ENCODE measurements at places on chromosomes 3 and 15.

DNA sequence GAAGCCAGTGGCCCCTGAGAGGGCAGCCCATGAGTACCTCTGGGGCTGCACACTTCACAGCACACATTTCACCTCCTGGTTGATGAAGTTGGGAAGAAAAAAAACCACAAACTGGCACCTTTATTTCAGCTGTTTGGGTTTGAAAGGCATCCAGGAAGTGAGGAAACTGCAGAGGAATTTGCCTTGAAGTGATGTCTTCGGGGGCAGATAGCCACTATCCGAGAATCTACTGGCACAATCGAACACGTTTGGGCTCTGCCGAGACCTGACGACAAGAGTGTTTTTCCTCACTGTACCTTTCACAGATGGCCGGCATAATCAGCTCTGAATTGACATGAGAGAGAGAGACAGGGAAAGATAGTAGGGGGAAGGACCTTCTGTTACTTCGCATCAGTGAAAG is 59.7 kb downstream of the LRIG1 start:
- DNase-seq: no peak

DNA sequence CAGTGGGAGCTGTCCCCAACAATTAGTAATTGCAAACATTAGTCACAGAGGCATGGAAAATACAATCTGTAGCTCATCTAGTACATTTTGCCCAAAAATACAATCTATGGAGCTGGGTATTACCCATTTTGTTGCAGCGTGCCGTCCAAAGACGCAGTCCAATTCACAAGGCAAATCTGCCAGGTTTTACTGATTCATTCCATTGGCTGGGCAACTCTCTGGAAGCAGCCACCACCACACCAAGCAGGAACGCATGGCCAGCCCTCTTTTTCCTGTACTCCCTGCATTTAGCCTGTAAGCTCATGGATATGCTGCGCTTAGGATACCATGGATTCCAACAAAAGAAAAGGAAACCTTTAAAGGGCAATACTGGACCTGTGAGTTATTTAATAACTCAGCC is 60.5 kb upstream of the ARRDC4 start:
- DNase-seq: no peak

DNA sequence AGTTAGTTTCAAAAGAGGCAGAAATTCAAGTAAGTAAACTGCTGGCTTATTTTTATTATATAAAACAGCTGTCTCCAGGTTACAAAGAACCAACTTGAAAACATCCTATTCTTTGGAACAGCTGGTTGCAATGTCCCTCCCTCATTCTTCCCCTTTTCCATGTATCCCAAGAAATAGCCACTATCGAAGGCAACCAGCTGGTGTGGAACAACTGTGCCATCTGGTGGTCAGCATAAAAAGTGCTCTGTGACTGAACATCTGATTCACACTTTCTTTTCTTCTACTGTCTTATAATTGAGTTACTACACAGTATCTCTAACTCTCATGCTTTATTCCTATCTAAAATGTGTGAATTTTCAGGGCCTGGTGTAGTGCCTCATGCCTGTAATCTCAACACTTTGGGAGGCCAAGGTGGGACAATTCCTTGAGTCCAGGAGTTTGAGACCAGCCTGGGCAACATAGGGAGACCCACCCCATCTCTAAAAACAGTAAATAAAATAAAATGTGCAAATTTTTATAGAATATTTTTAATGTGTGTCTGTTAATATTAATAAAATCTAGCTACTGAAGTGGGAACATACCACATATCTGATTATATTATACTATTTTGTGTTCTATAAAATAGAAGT is 9.6 kb downstream of the OSBPL11 start:
- DNase-seq: peak; percentile 56

DNA sequence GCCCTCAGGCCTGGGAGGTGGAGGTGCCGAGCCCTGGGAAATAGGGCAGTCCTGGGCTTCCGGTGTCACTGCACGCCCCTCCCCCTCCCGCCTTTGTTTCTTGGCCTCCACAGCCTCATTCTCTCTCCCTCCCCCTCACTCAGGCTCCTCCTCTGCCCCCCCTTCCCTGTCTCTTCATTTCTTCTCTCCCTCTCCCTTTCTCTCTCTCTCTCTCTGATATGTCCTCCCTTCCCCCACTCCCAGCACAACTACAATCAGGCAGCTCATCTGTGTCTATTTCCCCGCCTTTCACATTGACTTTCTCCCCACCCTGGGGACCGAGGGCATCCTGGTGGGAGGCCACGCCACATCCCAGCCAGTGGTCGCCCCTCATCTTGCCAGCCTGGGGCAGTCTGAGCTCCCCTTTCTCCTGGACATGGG is 40.2 kb downstream of the IDH2 start:
- peak; percentile 64 for DNase-seq

GRCh38 chr3:138881233-138881632 is 46.5 kb upstream of the PIK3CB start:
- DNase-seq: no peak

GRCh38 chr15:50355980-50356379 is 982 bp upstream of the GABPB1 start:
- DNase-seq: no peak

DNA sequence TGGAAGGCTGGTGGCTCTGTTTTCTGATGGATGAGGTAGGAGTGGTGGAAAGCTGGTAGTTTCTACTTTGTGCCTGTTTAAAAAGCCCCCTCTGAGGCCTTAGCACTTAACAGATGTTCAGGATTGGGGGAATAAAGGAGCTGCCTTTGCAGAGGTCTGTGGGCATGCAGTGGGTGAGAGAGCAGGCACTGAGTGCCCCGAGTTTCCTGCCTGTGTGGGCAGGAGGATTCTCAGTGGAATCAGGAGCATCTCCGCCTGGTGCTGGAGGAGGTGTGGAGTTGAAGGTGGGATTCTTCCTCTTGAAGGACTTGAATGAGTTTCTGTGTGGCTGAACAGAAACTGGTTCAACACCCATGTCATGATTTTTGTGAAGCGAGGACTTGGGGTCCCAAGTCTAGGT is 74.3 kb downstream of the IGF1R start:
- no peak for DNase-seq

DNA sequence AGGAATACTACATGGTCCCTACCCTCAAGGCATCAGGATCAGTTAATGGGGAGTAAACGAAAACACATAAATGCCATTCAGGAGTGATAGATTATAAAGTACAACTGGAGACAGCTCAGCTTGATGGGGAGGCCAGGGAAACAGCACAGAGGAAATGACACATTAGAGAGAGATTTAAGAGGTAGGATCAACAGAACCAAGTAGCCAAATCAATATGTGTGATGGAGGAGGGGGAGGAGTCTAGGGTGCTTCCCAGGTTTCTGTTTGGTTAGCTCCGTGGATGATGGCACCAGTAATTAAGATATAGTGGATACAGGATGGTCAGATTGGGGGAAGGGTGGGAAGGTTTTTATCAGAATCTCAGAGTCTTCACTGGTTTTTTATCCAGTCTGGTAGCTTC is 229.5 kb upstream of the ROPN1 start:
- no peak for DNase-seq

GRCh38 chr3:63580151-63580550 is 72.3 kb upstream of the SNTN start:
- no peak for DNase-seq

Data from CD4-positive, alpha-beta T cell treated with Interleukin-17A for 1 hour (primary cell).